Inflammatory macrophage treated with lipopolysaccharide for 4 hours (primary cell): ENCODE measurements at places on chromosomes 11 and 22.

- DNase-seq = no peak
These were observed 5.7 kb downstream of the FTH1 start for GRCh38 chr11:61961570-61962212.

- peak; percentile 44 for DNase-seq
These were observed 10.0 kb upstream of the CCDC83 start for GRCh38 chr11:85845124-85845631.

DNA sequence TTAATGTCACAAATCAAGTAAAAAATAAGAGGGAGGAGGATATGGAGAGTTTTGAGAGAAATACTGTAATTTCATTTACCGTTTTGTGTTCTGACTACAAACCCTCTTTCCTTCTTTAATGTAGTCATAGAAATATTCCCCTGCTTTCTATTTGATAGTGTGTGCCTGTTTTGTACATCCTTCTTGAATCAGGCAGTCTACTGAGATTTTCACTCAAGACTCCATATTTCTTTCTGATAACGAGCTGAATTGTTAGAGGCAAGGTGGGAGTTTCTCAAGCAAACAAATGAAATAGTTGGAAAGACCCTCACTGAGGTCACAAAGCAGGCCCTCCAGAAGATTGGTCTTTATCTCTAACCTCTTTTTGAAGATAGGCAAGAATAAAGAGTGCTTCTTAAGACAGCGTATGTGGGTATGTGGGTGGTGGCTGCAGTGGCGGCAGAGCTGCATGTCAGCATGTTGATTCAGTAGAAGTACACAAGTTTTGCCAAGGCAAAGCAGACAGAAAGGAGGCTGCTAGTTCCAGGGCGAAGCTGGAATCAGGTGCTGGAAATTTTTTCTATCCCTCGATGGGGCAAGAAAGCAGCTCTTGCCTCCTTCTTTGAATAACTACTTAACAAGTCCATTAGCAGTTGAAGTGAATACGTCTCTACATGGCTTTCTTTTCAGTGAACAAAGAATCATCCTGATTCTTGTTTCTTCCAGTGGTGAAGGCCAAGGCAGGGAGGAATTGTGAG is 164.2 kb downstream of the FAM76B start:
- no peak for DNase-seq

DNA sequence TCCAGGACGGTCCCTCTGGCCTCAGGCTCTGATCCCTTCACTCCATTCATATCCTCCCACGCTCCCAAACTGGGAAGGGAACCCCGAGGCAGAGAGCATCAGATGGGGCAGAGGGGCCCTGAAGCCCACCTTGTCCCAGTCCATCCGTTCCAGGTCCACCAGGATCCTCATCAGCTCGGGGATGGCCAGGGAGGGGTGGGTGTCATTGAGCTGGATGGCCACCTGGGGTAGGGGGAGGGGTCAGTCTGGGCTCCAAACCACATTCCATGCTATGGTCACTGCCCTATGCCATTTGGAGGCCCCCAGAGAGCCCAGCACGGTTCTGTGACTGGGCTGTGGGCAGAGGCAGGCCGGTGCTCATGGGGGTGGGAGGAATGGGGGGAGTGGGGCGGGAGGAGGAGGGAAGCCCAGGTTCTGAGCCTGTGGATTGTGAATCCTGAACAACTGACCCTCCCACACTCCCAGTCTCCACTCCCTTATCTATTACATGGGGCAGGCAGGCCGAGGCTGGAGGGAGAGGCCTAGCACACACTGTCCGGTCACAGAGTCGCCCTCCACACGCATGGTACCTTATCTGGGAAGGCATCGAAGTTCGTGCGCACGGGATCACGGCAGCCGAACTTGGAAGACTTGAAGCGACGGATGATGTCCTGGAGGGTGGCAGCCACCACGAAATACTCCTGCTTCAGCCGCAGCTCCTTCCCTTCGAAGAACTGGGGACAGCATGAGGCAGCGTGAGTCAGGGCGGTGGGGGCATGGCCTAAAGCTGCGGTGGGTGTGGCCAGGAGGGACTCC is 5.5 kb downstream of the PYGM start:
- no peak for DNase-seq

GRCh38 chr11:120400564-120401364 is 64.6 kb downstream of the ARHGEF12 start:
- DNase-seq = peak; percentile 62

DNA sequence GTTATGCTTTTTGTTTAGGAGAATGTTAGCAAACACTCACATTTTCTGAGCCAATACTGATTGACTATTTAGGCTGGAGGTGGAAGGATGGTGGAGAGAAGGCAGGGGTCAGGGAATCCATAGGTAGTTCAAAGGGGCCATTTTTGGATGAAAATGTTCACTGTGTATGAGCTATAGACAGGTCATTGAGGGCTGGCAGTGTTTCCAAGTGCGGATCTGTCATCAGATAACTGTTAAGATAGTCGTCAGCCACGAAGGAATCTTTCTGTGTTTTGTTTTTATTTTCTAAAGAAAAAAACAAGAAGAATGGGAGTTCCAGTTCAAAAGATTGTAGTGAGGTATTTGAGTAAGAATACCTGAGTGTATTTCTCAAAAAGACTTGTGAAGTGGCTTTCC is 3.1 kb downstream of the KCNJ5 start:
- no peak for DNase-seq

GRCh38 chr11:119624102-119624615 is 104.8 kb downstream of the NECTIN1 start:
- no peak for DNase-seq

DNA sequence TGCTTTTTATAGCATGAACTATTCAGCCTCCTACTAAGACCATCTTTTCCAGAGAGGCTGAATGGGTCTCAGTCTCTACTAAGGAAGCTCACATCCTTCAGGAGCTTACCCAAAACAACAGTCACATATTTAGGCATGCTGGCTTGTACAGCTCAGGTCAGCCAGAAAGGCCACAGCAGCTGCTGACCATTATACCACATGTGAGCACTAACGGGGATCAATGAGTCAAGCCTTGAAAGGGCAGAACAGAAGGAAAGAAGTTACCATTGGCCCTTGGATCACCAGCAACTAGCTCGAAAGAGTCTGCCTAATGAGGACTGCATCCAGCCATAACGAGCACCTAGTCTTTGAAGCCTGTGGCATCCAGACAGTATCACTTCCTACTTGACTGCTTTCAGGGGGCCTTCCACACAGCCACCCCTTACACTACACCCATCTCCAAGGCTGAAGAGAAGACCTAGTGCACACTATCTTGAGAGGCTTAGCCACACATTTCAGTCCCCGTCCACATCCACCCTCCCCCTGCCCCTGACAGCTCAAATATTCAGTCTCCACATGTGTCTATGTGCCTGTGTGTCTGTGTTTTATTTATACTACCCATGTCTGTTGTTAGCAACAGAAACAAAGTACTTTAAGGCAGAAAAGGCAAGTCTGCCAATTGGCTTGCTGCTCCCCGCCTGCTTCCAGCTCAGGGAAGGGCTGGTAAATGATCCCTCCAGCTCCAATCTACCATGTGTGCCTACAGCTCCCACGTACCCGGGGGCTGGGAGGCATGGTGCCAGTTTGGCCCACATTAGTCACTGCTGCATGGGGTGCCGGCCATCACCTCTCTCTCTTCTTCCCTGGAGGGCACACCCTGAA is 95.5 kb downstream of the RPL27A start:
- DNase-seq = no peak

DNA sequence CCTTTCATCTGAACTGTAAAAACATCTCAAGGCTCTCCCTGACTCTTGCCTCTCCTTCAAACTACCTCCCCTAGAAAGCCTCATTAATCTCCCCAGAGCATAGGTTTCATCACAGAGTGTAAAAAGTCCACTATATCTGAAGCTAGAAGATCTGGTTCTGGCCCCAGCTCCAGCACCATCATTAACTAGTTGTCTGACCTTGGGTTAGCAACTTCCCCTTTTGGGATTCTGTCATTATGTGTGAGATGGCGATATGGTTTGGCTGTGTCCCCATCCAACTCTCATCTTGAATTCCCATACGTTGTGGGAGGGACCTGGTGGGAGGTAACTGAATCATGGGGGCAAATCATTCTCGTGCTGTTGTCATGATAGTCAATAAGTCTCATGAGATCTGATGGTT is 97.3 kb downstream of the KCNC1 start:
- DNase-seq = no peak

DNA sequence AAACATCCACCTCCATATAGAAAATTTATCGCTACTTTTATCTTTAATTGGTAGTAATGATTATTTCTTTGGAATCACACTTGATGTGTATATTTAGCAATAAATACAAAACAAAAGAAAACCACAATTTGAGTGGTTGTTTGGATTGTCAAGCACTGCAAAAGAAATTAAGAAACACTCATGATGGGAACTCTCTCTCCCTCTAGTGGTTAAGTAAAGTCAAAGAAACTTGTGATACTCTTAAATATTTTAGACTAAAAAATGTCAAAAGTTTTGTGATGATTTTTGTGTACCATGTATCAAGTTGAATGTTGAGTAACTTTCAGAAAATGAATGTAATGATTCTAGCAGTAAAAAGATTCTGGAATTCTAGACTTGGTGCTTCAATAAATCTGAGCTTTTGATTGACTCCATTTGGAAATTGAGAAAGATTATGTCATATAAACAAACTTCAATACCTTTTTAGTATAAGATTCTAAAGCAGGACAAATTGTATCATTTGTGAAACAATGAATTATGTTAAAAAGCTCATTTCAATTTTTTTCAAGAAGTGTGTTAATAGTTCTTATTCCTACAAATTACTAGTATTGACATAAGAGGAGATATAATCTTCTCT is 20.8 kb downstream of the MUC15 start:
- no peak for DNase-seq

GRCh38 chr11:3905080-3905953 is 49.9 kb downstream of the STIM1 start:
- peak; percentile 92 for DNase-seq

DNA sequence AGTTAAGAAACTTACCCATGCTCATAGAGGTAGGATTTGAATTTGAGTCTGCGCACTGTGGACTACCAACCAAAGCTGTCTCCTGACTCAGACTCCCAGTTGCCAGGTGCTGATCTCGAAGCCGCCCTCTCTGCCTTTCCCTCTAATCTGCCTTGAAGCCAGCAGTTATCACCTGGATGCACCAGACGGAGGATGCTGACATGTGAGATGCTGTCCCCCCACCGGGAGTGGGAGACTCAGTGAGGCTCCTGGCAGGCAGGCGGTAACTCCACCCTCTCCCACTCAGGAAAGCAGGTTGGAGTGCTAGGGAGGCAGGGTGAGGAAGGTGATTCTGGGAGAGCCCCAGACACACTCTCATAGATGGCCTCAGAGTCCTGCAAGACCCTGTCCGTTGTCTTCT is 40.4 kb downstream of the KIAA1671 start:
- DNase-seq = no peak

GRCh38 chr11:85062659-85063058 is 564.5 kb downstream of the DLG2 start:
- no peak for DNase-seq

DNA sequence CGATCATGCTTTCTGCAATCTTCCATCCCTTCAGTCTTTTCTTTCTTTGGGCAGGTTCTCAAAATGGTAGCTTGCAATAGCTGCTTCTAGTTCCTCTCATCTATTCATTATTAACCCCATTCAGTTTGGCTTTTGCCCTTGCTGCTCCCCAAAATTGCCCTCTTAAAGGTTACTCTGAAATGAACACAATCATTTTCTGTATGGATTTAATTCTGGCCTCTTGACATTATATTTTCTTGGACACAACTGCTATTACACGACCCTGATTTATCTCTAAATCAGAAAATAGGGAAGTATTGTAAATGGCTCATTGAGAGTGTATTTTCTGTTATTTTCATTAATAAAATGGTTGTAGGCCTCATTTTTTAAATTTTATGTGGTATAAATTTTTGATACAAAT is at the start of gene ANGPTL5:
ANGPTL5 (minus strand) TSS at position 101 of the 400 bp plus-strand sequence. CDS start 8,613 bp downstream, outside the sequence.
- DNase-seq = no peak

GRCh38 chr11:2358754-2359442 is 18.2 kb upstream of the CD81 start:
- DNase-seq = no peak

- DNase-seq = peak; percentile 79
These were observed 203.0 kb upstream of the SORL1-AS1 start for GRCh38 chr11:121655537-121656327.

GRCh38 chr22:36727110-36727509 is 23.6 kb upstream of the CACNG2 start:
- DNase-seq = no peak

DNA sequence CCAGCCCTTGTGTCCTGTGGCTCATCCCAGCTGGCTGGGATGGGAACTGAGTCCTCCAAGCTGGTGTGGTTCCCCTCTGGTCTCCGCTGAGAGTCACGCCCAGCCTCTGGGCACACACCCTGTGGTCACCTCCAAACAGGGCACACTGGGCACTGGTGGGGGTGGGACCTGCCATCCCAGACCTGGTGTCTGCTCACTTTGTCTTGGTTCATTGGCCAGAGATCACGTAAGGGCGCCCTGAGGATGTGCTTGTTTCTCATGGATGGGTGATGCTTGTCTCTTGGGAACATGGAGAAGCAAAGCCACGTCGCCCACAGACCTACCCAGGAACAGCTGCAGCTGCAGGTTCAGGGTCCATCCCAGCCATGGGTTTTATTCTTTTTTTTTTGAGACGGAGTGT is 43.1 kb downstream of the LRP5 start:
- no peak for DNase-seq

GRCh38 chr11:67406969-67407687 is 3.2 kb downstream of the TBC1D10C start:
- no peak for DNase-seq

GRCh38 chr11:11624926-11625325 is 3.1 kb upstream of the GALNT18 start:
- no peak for DNase-seq

- DNase-seq = no peak
These were observed 29.0 kb upstream of the VWA5A start for GRCh38 chr11:124085997-124086846.

GRCh38 chr11:120546312-120547205 is 35.0 kb downstream of the GRIK4 start:
- peak; percentile 6 for DNase-seq

GRCh38 chr11:64036087-64037026 is 626 bp downstream of the FLRT1 start:
- no peak for DNase-seq

DNA sequence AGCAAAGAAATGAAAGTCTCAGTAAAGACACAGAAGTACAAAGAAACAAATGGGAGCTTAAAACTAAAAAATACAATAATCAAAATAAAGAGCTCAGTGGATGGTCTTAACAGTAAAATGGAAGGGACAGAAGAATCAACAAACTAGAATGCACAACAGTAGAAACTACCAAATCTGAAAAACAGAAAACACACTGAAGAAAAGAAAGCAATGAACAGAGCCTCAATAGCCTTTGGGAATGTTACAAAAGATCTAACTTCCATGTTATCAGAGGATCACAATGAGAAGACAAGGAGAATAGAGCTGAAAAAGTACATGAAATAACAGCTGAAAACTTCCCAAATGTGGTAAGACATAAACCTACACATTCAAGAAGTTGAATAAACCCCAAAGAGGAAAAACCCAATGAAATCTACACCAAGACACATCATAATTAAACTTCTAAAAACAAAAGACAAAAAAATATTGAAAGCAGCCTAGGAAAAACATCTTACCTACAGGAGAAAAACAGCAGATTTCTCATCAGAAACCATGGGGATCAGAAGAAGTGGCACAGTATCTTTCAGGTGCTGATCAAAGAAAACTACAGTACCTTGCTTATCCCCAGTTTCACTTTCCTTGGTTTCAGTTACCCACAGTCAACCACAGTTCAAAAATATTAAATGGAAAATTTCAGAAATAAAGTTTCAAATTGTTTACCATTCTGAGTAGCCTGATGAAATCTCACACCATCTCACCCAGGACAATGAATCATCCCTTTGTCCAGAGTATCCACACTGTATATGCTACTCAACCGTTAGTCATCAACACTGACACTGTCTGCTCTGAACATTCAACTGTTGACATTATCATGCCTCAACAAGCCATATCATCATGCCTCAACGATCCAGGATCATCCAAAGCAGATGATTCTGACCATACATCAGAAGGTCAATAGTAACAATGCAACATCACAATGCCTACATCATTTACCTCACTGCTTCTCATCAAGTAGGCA is 22.2 kb downstream of the RRAS2 start:
- peak; percentile 83 for DNase-seq
